ENCODE measurements at places on chromosomes 16 and 17. TPM values are rescaled to one million over a fixed set of nuclear protein-coding genes. Genes with fewer than 3 reads are reported as not detected.

Gene KRT16
- total RNA-seq, result 0.88 TPM

Gene SLC47A1
- total RNA-seq, result 0.36 TPM

Gene MRPL38
- total RNA-seq, result 36.3 TPM

Gene USP43
- total RNA-seq, result under 0.01 TPM

Gene ARL5C
- not detected for total RNA-seq

DNA sequence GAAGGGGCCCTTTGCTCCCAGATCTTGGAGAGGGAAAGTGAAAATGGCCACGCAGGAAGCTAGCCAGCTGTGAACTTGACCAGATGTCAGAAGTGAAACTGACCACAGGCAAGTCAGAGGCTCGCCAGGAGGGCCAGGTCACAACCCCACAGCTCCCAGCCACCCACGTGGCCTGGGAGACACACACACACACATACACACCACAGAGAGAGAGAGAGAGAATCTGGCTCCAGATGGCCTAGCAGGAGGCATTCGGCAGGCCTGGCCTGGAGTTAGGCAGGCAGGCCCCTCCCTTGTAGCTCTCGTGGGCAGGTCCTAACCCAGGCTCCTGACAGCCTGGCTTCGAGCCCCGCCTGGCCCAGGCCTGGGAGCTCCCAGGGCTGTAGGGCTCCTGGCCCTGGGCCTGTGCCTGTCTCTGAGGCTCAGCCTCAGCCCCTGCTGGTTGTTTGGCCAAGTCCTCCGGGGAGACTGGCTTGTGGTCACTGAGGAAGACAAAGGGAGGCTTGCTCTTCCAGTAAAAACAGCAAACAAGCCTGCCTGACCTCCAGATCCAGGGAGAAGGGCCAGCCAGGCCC lies 20.2 kb downstream of the NGFR start:
- peak; percentile 99 for DNase-seq

DNA sequence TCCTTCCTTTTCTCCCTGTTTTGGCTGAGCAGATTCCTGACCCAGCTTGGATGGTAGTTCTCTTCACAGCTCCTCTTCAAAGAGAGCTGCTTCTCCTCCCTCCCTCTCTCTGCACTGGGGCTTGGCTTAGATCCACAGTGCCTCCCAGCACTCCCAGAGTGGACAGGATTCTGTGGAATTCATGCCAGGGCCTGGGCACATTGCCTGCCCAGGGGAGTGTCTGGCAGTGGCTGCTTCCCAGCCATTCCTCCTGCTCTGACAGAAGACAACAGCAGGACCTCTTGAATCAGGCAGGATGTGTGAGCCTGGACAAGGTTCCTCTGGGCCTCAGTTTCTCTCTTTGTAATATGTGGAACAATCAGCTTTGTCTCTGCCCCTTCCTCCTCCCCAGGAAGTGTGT lies 4.5 kb upstream of the MMP28 start:
- peak; percentile 78 for DNase-seq

DNA sequence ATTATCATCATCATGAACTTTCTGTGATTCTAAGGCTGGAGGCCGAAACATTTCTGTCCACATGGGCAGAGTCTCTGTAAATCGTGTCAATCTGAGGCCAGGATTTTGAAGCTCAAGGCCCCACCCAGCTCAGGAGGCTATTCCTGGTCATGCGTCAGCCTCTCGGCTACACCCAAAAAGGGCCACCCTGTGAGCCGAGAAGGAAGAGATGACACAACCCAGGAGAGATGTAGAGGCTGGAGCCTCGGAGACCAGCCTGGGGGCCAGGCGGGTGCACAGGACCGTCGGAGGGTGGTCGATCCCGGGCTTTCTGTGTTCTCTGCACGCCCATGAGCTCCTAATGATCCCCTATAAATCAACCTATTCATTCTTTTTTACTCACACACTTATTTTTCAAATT lies 1.1 kb upstream of the CACNG1 start:
- no peak for DNase-seq

GRCh38 chr16:23667355-23667659 lies 11.4 kb upstream of the PLK1 start:
- DNase-seq, result no peak

DNA sequence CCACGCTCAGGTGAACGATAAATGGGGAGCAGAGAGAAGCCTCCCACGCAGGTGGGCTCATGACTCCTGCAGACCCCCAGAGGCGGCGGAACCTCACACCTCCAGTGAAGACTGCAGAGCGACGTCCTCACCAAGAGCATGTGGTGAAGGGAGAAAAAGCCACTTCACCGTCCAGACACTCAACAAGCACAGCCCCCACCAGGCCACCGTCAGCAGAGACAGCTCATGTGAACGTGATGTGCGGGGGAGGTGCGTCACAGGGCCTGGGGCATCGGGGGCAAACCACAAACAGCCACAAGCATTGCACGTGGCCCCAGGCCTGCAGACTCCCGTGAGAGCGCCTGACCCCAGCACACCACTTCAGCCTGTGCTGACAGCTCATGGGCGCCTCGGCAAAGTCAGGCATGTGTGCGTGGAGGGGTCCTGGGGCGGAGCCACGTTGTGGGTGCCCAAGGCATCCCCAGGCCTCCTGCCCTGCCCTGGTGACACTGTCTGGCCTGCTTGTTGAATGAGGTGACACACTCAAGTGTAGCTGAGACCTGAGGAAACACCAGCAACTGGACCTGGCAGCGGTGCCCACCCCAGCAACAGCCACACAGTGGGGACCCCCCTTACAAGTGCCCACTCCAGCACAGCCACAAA lies 19.0 kb downstream of the LMF1 start:
- no peak for DNase-seq

GRCh38 chr16:88288303-88288702 lies 94.5 kb upstream of the ZNF469 start:
- no peak for DNase-seq

DNA sequence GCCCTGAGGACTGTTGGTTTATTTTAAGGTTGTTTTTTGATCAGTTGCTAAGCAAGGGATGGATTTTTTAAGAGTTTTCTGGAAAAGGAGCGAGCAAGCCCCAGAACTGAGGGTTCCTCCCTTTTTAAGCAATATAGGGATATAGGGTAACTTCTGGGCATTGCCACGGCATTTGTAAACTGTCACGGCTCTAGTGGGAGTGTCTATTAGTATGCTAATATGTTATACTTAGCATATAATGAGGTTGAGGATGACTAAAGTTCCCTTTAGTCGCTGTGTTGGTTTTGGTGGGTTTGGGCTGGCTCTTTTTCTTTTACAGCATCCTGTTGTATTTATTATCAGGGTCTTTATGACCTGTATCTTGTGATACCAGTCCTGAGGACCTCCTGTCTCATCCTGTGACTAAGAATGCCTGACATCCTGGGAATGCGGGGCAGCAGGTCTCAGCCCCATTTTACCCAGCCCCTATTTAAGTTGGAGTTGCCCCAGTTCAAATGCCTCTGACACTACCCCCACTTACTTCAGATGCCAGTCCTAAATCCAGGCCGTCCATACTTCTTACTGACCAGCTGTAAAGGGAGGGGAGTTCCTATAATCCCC lies 59.4 kb downstream of the MFSD11 start:
- no peak for DNase-seq

GRCh38 chr16:30482366-30482765 lies 9.8 kb downstream of the ITGAL start:
- DNase-seq, result no peak

DNA sequence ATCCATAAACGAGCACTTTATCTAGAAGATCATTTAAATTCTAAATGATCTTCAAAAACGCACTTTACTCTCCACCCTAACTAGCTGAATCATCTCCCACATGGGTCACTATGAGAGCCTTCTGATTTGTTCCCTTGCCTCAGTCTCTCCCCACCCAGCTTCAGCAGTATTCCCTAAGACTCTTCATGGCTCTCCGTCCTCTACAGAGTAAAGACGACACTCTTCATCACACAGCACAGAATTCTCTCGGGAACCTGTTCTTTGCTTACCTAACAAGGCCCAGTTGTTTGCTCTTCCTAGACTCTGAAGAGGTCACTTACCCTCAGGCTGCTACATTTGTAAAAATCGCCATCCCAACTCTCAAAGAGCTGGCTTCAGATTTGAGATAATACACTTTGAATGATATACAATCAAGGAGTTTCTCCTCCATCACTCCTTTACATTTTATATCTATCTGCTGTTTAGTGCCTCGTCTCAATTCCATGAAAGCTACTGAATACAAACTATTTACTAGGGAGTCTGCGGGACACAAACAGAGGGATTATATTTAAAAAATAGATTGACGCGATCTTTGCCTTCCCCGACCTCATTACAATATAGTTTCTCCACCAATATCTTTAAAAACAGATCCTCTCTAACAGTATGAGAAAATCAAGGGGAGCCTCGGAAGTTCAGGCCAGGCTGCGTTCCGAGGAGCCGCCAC lies 511 bp upstream of the LIG3 start:
- no peak for DNase-seq
